ENCODE measurements at places on chromosomes 3 and 15. TPM values are rescaled to one million over a fixed set of nuclear protein-coding genes. Genes with fewer than 3 reads are reported as not detected.

The MUC13 gene
- total RNA-seq, result not detected

The ZIC1 gene
- total RNA-seq, result 57.3 TPM

DNA sequence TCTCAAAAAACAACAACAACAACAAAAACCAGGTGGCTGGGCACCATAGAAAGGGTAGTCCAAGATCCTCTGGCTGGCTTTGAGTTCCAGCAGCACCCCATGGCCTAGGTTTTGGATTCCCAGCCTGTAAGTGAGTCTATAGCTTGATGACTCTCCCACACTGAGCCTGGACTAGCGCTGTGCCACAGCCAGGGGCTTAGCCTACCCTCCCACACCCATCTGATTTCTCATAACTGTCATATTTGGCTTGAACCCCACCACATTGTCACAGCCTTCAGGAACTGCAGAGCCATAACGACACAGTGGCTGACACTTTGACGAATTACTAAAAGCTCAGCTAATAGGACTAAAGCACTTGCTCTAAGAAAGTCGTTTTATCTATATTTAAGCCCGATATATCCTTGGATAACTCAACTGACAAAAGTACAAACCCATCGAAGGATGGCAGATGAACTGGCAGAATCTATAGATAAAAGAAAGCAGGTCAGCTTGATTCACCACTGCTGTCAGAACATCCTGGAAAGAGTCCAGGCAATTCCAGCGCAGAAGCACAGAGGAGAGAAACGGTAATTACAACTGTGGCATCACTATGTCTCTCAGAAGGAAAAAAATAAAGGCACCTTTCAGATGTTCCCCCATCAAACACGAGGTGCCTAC lies 62.1 kb downstream of the HOMER2 start:
- H3K4me1 ChIP-seq, result peaks cover 8% of the 10 kb centered on the region
- no peaks in the 10 kb centered on the region for H3K27me3 ChIP-seq

The ZNF385D gene
- total RNA-seq, result 1.2 TPM

DNA sequence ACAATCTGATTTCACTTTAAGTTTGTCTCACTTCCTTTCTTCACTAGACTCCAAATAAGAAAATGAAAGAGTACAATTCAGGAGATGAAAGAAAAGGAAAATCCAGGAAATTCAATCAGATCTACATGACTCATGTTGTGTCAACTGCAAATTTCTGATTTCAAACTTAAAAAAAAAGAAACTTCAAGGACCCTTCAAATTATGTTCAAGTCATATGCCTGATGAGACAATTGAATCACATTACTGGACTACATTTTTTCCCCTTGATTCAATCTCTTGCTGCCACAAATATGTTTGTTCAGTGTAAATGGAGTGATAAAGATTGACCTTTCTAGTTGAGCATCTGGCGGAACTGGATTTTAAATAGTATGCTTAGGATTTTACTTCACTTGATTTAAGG lies 37.4 kb downstream of the FRMD5 start:
- H3K27me3 ChIP-seq, result peaks cover 2% of the 10 kb centered on the region
- no peaks in the 10 kb centered on the region for H3K36me3 ChIP-seq
- peak overlapping the region; percentile 8 for H3K4me3 ChIP-seq
- H3K27ac ChIP-seq, result peak overlapping the region; percentile 88

- H3K36me3 ChIP-seq, result no peaks in the 10 kb centered on the region
- no peak within 1 kb of the TSS for H3K27ac ChIP-seq
- no peak within 1 kb of the TSS for H3K4me3 ChIP-seq
- DNase-seq, result peak; percentile 76
- no peaks in the 10 kb centered on the region for H3K4me1 ChIP-seq
- H3K27me3 ChIP-seq, result no peaks in the 10 kb centered on the region
Observed at GRCh38 chr15:76994971-76995945, at the start of gene PSTPIP1. PSTPIP1 (plus strand) TSS chr15:76995126; CDS start chr15:76995574, 448 bp downstream.

The DNAH1 gene
- 9.4 TPM for total RNA-seq

DNA sequence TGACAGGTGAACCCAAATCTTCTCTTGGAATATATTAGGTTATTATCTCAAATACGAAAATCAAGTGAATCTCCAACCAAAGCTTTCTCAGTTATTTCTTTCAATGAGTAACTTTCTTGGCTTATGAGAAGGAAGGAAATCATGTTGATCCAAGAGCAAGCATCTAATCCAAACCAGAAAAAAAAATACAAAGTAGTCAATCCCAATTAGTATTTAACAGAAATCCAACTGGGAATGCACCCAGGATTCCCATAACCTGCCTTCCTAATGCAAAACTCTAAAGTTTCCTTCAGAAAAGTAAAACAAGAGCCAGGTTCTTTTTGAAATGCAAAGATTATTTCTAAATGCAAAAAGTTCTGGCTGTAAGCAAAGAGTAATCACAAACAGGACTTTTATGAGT lies 289.3 kb downstream of the SHOX2 start:
- peaks cover 4% of the 10 kb centered on the region for H3K36me3 ChIP-seq
- no peak for DNase-seq
- H3K27ac ChIP-seq, result no peak overlapping the region
- no peak overlapping the region for H3K4me3 ChIP-seq
- peaks cover 15% of the 10 kb centered on the region for H3K27me3 ChIP-seq

DNA sequence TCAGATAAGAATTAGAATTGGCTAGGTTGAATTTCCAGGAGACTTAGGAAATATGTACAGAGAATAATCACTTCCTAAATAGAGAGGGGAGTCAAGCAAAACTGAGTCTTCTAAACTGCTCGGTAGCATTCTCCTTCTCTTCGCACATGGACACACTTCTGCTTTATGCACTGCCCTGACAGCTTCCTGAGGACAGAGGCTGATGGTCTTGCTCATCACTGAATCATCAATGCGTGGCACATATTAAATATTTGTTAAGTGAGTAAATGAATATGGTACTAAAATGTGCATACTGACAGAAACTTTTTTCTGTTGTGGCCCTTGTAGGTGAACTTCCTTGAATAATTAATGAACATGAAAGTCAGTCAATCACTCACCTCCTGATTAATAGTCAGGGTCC lies 315.5 kb downstream of the FHIT start:
- H3K4me1 ChIP-seq, result peaks cover 13% of the 10 kb centered on the region
- no peak for DNase-seq
- H3K27ac ChIP-seq, result no peak overlapping the region

DNA sequence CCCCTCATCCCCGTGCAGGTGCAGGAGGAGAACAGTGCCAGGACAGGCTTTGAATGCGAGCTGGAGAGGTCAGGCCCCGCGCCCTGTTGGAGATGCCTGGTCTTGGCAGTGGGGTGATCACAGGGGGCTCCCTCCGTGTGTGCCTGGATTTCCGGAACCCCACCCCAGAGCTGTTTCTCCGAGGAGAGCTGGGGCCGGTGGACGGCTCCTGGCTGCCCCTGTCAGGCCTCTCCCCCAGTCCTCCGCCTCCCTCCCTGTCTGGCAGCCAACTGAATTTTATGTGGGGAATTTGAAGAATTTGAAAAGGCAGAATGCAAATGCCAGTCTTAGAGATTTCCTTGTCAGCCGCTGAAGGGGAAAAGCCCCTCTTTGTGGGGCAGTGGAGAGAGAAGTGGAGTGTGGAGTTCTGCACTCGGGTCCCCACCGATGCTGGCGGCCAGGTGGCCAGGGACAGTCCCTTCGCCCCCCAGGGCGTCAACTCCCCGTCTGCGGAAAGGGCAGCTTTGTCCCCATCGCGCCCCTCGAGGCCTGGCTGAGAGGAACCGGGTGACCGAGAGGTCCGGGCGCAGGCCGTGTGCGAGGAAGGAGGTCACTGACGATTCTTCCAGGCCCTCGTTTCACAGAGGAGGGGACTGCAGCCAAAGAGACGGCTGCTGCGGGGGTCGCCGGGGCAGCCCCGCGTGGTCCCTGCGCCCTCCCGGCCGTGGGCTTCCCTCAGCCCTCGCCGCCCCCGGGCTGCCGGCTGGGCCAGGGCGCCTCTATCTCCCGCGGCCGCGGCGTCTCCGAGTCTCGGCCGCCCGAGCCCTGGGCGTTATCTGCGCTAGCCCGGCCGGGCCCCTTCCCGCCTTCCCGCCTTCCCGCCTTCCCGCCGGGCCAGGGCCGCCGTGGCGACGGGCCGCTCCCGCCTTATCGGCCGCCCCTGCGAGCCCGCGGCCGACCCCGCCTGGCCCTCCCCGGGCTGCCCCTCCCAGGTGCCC lies 56.0 kb upstream of the LCTL start:
- peak overlapping the region; percentile 70 for H3K27ac ChIP-seq
- peak; percentile 84 for DNase-seq
- peaks cover 43% of the 10 kb centered on the region for H3K4me1 ChIP-seq
- H3K4me3 ChIP-seq, result peak overlapping the region; percentile 12

DNA sequence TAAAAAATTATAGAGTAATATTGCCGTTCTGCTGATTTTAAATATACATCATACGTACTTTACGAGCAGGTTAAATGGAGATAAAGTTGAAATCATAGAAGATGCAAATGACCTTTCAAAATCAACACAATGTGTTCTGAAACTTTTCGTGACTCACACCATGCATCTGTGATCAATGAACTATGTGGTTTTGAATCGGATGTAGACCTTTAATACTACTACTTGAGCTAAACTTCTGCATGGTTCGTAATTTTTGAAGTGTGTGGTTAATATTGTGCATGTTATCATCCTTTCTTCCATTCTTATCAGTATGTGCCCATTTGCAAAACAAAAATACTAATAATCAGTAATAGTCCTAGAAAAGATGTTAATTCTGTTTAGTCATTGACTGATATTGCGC lies 58.9 kb downstream of the GASK1A start:
- no peak overlapping the region for H3K4me3 ChIP-seq
- H3K36me3 ChIP-seq, result no peaks in the 10 kb centered on the region
- H3K4me1 ChIP-seq, result no peaks in the 10 kb centered on the region
- H3K27ac ChIP-seq, result no peak overlapping the region
- no peak for DNase-seq

- H3K36me3 ChIP-seq, result no peaks in the 10 kb centered on the region
- peaks cover 26% of the 10 kb centered on the region for H3K4me1 ChIP-seq
- no peak overlapping the region for H3K27ac ChIP-seq
- no peak for DNase-seq
Observed at GRCh38 chr3:78845605-78846004, 922.2 kb downstream of the ROBO1 start.

Data from chondrocyte (in vitro differentiated cells).